ENCODE measurements at places on chromosomes 6 and 20.

- H3K27me3 ChIP-seq, result no peaks in the 10 kb centered on the region
- H3K27ac ChIP-seq, result no peak overlapping the region
- no peaks in the 10 kb centered on the region for H3K4me1 ChIP-seq
These were observed 92.0 kb downstream of the THBS2 start for GRCh38 chr6:169161572-169162167.

DNA sequence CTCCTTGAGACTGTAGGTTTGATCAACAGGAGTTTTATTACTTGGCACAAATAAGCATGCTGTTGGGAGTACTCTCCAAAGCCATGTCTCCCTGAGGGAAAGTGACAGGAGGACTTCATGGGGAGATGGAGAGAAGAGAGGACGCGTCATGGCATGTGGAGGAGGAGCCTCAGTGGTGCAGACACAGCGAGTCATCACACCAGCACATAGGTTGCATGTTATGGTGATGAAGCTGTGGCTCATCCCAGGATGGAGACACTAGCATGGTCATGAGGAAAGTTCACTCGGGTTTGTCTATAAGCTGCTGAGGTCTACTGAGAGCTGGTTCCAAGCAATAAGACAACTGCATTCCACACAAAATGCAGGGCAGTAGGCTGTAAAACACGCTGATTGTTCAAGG, 13.2 kb upstream of the SSTR4 start:
- H3K36me3 ChIP-seq, result no peaks in the 10 kb centered on the region
- H3K27ac ChIP-seq, result no peak overlapping the region
- DNase-seq, result no peak
- H3K4me3 ChIP-seq, result no peak overlapping the region
- peaks cover 39% of the 10 kb centered on the region for H3K4me1 ChIP-seq

DNA sequence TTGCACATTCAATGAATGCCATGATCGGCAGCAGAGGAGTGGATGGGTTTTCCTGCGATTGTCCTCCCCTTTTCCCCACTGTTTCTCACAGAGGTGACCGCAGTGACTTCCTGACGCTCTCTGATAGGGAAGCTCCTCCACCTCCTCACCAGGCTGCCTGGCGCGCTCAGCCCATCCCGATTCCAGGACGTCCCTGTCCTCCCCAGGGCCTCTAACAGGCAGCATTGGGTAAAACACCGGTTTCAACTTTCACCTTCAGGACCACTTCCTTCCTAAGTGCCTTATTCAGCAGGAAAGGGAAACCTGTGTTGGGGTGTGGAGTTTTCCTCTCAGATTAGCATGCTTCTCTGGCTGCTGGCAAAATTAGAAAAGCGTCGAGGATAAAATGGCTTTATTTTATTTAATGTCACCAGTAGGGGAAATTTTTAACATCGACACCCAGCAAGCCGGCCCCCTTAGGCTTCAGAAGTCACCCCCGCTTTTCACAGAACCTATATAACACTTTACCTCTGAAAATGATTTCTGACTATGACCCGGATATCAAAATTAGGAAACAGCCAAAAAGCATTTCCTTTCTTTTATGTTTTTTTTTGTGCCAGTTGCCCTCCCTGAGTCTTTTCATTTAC, 570.4 kb upstream of the GJE1 start:
- no peaks in the 10 kb centered on the region for H3K27me3 ChIP-seq
- no peak overlapping the region for H3K4me3 ChIP-seq
- peak overlapping the region; percentile 54 for H3K27ac ChIP-seq
- peaks cover 13% of the 10 kb centered on the region for H3K4me1 ChIP-seq

DNA sequence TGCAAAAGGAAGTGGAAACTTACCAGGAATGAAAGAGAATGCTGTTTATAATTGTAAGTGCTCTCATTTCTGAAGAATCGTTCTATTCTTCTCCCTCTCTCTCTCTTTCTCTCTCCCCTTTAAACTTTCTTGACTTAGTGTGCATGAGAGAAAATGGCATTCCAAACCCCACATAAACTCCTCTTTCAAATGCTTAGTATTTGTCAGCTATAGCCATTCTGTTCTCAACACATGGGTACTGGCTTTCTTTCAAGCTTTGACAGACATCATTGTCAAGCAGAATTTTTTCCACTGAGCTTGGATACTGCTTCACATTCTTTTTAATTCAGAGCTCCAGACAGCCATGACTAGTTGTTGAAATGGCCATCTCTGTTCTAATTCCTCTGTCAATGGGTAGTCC, 51.1 kb upstream of the PREP start:
- peaks cover 18% of the 10 kb centered on the region for H3K4me1 ChIP-seq
- H3K27me3 ChIP-seq, result no peaks in the 10 kb centered on the region
- H3K4me3 ChIP-seq, result no peak overlapping the region
- peak overlapping the region; percentile 57 for H3K27ac ChIP-seq
- no peaks in the 10 kb centered on the region for H3K36me3 ChIP-seq

DNA sequence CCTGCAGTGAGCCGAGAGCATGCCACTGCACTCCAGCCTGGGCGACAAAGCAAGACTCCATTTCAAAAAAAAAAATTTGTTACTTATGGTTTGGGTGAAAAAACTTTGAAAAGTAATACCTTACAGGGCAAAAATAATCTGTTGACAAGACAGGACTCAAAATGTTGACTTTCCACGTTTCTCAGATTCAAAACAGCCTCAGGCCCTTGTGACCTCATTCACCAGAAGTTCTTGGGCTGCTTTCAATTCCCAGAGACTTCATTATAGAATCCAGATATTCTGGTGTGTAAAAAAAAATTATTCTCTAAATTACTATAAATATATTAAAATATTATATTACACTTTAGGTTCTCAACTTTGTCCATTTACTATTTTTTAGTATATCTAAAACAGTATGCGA, 116.2 kb downstream of the KCNQ5 start:
- no peaks in the 10 kb centered on the region for H3K27me3 ChIP-seq
- H3K4me1 ChIP-seq, result no peaks in the 10 kb centered on the region
- H3K27ac ChIP-seq, result no peak overlapping the region
- no peak for DNase-seq

DNA sequence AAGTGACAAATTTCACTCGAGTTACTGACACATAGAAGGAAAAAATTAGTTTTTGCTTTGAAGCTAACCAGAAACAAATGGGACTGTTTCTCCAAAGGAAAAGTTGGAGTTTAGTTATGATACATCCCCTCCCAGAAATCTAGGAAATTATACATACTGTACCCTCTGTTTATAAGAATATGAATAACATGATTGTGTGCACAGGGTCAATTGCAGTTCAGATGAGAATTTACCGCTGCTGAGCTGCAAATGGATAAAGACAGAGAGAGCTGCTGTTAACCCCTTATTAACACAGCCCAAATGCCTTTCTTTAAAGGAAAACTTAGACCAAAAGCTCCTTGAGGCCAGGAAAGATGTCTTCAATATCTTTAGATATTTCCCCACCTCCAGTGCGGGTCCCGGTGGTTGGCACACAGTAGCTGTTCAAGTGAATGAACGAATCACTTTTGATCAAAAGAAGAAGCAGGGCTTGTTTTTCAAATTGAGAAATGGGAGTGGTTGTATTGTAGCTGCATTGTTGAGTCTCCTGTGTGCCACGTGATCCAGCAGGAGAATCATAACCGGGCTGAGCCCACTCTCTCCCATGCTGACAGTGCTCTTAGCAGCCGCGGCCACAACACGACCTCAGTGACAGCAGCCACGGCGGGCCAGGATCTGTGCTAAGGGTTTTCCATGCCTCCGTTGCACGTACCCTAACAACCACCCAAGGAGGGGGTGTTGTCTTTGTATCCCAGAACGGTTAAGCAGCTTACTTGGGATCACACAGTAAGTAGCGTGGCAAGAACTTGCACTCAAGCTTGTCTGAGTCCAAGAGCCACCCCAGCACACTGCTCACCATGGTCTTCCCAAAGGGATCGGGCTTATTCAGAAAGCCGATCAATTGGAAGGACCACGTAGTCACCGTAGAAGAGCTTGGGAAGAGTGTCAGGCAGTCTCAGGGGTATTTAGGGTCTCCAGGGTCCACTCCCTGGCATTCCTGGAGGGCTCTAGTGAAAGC, 53.5 kb upstream of the BMP6 start:
- no peaks in the 10 kb centered on the region for H3K36me3 ChIP-seq
- H3K27ac ChIP-seq, result no peak overlapping the region
- peaks cover 6% of the 10 kb centered on the region for H3K27me3 ChIP-seq
- no peak for DNase-seq
- H3K4me1 ChIP-seq, result no peaks in the 10 kb centered on the region

- H3K4me1 ChIP-seq, result no peaks in the 10 kb centered on the region
- no peak overlapping the region for H3K4me3 ChIP-seq
- H3K27me3 ChIP-seq, result no peaks in the 10 kb centered on the region
These were observed 12.8 kb downstream of the RNF114 start for GRCh38 chr20:49948809-49949507.

All from DND-41 (cell line).